ENCODE measurements at places on chromosomes 12 and 14.
A peak's percentile ranks its signal among the peaks of the same experiment; 100 is the strongest.

- DNase-seq = no peak
Measured at GRCh38 chr14:32186248-32186647, 15.6 kb upstream of the RNU6-7 start.

- DNase-seq = no peak
Measured at GRCh38 chr12:39618701-39619100, 902 bp downstream of the ABCD2 start.

DNA sequence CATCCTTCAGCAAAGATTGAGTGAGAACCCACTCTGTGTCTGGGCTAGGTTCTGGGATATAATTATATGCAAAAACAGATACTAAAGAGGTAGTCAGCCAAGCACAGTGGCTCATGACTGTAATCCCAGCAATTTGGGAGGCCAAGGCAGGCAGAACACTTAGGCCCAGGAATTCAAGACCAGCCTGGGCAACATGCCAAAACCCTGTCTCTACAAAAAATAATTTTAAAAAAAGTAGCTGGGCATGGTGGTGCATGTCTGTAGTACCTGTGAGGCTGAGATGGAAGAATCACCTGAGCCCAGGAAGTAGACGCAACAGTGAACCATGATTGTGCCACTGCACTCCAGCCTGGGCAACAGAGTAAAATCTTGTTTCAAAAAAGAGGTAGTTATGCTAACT lies 237.5 kb upstream of the HMGA2 start:
- no peak for DNase-seq

GRCh38 chr12:8648576-8649205 lies 13.9 kb downstream of the MFAP5 start:
- peak; percentile 67 for DNase-seq

DNA sequence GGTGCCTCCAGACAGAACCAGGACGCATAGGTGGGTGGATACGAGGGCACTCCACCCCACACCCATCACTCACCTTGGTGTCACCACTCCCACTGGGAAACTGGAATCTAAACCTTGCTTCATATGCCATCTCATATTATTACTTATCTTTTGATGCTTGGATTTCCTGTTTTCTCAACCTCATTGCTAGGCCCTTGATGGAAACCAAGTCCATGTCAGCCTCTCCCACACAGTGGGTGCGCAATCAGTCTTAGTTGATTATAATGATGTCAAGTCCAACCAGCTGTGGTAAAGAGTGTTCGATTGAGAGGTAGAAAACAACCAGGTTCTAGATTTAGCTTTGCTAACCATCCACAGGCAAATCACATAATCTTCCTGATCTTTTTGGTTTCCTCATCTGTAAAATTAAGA lies 584 bp upstream of the DDHD1 start:
- DNase-seq = no peak

DNA sequence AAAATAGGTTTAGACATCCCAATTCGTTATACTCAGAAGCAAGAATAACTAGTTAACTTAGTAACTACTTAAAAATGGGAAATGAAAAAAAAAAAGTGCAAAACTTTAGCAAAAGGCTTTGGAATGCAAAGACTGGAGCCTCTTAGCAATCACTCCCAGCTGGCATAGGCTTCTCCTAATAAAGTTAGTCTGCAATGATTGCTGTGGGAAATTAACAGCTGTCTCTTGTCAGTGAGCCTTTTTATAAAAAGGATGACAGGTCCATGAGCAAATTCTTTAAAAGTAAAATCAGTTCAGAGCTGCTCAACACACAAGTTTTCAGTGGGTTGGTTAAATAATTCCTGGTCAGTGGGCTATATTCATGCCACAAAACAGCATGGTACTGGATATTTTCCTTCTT lies 7.4 kb upstream of the SYCP3 start:
- DNase-seq = no peak

DNA sequence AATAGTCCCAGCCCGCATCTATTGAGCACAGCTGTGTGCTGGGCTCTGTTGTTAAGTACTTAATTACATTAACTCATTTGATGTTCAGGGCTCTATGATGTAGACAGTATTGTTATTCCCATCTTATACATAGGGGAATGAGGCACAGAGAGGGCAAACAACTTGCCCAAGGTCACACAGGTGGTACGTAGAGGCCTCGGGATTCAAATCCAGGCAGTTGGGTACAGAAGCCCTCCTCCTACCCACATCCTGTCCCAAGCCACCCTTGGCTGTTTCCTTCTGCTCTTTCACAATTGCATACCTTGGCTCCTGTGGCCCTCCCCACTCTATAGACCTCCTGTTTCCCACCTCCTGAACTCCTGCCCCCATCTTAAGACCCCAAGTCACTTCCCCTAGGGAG lies 10.0 kb upstream of the GPR68 start:
- DNase-seq = peak; percentile 67

GRCh38 chr12:3596703-3597415 lies 105.9 kb downstream of the PRMT8 start:
- no peak for DNase-seq

GRCh38 chr14:58873228-58873953 lies 235.6 kb downstream of the DACT1 start:
- no peak for DNase-seq

- DNase-seq = no peak
Measured at GRCh38 chr12:75488553-75488952, 8.0 kb downstream of the GLIPR1 start.

DNA sequence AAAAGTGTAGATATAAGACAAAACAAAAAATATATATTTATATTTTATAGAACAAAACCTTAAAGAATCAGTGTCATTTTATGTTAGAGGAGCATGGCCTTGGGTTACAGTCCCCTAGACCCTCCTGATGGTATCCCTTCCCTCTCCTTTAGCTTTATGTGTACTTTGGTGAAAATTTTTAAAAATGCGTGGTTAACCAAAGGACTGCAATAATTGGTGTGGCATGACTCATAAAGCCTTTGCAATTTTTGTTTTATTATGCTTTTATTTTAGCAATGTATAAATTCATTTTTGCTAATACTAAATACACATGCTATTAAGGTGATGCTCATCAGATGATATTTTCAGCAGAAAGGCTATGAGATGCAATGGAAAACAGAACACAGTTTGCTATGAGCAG lies 264.4 kb downstream of the SYT1 start:
- DNase-seq = no peak
